ENCODE measurements at places on chromosomes 1 and 21.

DNA sequence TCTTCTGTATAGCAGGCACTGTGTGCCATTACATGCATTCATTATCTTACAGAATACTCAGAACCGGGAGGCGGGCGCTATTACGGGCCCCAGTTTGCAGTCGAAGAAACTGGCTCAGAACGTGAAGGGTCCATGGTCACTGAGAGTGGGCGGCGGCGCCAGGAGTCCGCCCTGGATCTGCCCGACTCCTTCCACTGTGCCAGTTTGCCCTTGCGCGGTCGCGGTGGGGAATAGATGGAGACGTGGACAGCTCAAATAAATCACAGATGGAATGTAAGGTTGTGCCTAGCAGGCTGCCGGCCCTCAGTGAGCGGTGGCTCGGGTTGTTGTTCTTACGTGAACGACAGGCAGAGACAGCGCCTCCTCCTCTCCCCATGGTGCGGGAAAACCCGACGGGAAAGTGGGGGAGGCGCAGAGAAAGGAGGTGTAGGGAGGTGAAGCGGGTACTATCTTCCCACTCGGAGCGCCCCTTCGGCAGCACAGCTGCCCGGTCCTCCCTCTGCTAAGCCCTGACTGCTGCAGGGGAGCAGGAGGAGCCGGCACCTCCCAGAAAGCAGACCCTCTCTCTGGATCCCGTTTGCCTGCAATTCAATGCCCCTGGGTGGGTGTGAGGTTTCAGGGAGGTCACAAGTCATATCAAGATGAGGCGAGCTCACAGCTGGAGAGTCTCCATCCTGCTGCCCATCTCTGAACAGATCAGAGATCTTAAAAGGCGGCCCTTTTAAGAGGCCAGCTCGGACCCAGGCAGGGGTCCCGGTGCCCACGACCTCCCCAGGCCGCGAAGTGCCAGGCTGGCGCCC is 1.1 kb downstream of the COL9A2 start:
- peak; percentile 47 for DNase-seq

DNA sequence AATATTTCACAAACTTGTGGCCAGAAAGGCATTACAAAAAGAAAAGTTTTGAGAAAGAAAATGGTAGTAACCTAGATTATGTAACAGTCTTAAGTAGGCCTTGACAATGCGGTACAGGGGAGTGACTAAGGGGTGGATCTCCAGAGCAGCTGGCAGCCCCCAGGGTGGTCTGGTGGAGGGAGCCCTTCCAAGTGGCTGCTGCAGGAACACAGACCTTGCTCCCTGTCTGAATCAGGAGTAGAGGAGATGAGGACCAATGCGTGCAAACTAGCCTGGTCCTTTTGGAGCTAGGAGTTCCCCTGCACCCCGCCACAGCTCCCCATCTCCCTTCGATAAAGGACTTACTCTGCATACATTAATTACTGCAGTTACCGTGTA is 189.0 kb downstream of the NFIA start:
- peak; percentile 5 for DNase-seq

- no peak for DNase-seq
These were observed 294.0 kb downstream of the LRRC40 start for GRCh38 chr1:69911301-69911801.

DNA sequence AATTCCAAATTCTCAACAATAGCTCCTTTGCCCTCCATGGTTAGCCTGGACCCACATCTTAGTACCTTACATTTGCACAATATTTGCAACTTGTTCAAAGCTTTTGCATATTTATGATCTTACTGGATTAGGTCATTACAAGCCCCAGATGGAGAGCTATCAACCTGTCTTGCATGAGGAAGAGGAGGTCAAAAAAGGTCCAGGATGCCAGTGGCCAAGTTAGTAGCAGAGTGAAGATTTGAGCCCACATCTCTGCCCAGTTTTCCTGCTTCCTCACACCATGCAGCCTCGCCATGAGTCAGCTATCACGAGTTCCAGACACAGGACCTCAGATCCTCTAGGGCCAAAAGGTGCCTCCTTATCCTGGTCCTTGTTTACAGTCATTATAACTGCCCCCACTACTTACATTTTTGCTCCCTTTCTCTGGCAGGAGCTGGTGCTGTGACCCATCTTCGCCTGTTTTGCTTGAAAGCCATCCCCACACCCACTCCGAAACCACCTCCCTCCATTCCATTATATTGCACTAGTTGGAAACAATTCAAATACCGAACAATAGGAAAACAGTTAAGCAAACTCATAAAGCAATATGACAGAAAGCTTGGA is 5.0 kb upstream of the AHCYL1 start:
- no peak for DNase-seq

- DNase-seq, result peak; percentile 44
These were observed 479 bp downstream of the RGS16 start for GRCh38 chr1:182603646-182604174.

- DNase-seq, result no peak
These were observed 271.9 kb downstream of the HHAT start for GRCh38 chr1:210600421-210601159.

DNA sequence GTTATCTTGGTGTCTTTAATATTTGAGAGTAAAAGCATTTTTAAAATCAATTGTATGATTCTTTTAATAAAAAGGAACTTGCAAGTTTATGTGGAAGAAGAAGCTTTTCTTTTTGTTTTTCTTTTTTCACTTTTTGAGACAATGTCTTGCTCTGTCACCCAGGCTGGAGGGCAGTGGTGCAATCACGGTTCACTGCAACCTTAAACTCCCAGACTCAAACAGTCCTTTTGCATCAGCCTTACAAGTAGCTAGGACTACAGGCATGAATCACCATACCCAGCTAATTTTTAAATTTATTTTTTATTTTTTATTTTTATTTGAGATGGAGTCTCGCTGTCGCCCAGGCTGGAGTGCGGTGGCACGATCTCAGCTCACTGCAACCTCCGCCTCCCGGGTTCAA is 34.1 kb downstream of the CMPK1 start:
- no peak for DNase-seq

- DNase-seq, result no peak
These were observed 119.1 kb downstream of the ACTL8 start for GRCh38 chr1:17874231-17874630.

DNA sequence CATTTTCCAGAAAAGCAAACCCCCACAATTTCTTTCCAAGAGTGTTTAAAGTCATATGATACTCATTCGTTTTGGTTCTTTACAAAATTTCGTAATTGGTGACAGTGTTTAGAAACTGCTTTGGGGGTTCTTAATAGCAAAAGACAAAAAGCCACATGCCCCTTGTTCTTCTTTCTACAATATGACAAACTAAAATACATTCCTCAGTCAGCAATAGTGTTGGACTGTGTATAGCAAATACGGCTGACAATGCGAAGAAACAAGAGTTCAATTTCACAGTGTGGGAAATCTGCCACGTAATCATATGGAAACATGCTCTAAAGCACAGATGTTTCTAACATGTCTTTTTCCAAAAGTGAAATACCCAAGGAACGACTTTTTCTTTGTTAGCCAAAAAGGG is 7.6 kb upstream of the IFNAR1 start:
- DNase-seq, result no peak

DNA sequence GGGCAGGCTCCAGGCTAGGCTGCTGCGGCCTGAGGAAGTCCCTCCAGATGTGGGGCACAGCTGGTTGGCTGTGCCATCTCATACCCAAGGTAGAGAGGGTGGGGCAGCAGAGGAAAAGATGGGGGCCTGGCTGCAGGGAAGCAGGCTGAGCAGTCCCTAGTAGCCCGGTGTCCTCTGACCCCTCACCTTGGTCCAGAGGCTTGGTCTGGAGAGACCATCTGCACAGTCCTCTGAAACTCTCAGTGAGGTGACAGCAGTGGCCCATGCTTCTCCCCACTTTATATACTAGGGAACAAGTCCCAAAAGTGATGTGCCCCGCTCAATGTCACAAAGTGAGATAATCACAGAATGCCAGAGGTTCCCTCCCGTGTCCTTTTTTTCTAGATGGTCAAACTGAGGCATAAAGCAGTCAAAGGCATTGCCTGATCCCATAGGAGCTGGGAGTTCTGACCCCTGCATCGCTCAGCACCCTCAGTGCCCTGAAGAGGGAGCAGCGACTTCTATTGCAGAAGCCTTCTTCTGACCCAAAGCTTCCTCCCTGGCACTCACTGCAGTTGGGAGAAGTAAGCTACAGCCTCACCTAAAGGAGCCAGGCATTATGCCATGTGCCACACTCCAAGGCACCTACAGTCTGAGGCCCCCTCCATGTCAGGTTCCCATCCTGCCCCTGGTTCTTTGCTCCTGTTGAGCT is 45.5 kb downstream of the TRABD2B start:
- DNase-seq, result no peak

DNA sequence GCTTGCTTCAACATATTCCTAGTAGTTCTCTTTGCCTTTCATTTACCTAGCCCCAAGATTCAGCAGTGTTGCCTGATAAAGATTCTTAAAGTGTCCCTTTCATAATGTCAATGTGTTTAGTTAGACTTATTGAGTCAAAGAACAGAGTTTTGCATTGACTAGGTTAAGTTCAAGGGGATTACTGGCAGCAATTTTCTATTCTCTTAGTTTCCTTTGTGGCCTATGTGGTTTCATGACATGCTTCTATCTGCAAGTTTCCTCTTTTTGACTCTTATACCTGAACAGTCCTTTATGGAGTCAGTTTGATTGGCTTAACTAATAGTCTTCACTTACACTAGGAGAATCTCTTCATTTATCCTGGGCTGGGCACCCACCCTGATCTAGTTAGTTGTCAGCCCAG is 151.3 kb downstream of the ADGRL4 start:
- no peak for DNase-seq

- peak; percentile 20 for DNase-seq
These were observed 56.8 kb upstream of the GNG12 start for GRCh38 chr1:67889953-67890567.

DNA sequence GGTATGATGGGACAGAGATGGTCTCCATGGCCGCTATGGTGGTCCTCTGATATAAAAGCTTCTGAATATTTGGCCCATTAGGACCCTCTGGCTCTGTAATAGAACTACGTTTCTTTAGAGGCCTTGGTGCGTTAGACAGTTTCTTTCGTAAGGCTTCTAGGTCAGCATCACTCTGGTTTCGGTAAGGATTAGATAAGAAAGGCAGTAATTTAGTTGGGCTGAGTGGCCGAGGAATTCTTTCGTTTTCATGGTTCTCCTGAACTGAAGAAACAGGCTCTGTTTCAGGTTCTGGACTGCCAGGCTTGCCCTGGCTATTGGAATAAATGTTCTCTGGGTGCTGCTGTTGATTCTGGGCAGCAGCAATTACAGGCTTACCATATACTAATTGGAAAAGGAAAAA is 49.5 kb downstream of the TP53BP2 start:
- no peak for DNase-seq

DNA sequence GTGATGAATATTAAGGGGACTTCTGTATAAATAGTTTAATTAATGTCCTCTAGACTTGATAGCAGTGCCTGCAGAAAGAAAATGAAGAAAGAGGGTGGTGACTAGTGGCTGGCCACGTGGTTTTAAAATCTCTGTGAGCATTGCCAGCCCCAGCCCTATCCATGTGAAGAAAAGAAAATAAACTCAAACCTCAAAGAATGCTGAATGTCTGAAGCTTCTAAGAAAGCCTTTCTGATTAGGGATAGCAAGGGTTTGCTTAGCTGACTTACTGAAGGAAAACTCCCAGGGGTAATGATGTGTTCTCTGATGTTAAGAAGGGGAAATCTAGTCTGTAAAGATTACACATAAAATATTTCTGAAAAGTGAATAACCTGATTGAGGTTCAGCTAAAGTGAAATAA is 31.8 kb downstream of the ADGRL2 start:
- DNase-seq, result no peak

GRCh38 chr1:203480084-203480483 is 4.5 kb downstream of the PRELP start:
- DNase-seq, result no peak
